Mucosa of descending colon (tissue), 3 donors: ENCODE measurements at places on chromosomes 1 and 21. TPM values are rescaled to one million over a fixed set of nuclear protein-coding genes. Genes with fewer than 3 reads are reported as not detected.
A peak's percentile ranks its signal among the peaks of the same experiment; 100 is the strongest.

TAS1R1 gene
- total RNA-seq = 0.13 TPM

DNA sequence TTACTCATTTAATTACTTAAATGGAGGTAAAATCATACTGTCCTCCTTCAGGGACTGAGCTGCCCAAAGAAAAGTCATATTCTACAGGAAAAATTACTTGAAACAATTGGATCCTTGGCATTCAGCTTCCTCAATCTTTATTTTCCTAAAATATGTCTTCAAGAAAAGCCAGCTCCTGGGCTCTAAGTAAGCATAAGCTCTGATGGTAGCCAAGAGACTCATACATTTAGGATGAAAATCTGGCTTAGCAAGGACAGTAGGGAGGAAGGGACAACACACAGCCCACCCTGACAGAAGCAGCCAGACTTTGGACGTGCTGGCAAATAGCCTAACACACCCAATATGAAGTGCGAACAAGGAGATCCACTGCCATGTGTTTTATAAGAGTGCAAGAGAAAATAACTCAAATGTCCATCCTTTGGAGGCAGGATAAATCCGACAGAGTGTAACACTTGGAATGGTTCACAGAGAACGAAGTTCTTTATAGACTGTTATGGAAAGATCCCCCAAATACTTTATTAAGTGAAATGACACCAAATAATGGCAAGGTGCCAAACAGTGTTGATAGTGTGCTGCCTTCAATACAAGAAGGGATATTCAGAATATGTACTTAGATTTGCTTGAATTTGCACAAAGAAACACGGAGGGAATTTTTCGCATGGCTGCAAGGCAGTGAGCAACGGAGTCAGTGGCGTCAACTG lies 14.1 kb downstream of the CAPN8 start:
- no peak for DNase-seq

TMOD4 gene
- not detected for total RNA-seq

DNA sequence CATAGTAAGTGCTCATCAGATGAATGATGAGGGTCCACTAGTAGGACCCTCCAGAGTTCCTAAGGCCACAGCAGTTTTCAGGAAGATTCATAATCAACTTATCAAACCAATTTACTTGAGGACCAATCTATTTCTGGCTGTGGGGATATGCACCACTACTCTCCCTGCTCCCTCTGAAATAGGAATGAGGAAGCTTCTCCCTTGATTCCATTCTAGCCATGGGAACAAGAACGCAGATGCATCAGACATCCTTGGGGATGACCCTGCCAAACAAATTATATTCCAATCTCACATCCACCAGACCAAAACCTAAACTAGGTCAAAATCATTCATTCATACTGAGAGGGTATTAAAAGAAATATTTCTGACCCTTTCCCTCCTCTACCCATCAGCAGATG lies 31.5 kb downstream of the JAK1 start:
- DNase-seq = no peak

- peak; percentile 20 for DNase-seq
Observed at GRCh38 chr1:111275079-111275478, 15.6 kb upstream of the CHIA start.

GRCh38 chr1:31715087-31715872 lies 11.5 kb upstream of the COL16A1 start:
- DNase-seq = peak; percentile 89

- DNase-seq = no peak
Observed at GRCh38 chr1:160640359-160641123, 6.3 kb downstream of the SLAMF1 start.

DNA sequence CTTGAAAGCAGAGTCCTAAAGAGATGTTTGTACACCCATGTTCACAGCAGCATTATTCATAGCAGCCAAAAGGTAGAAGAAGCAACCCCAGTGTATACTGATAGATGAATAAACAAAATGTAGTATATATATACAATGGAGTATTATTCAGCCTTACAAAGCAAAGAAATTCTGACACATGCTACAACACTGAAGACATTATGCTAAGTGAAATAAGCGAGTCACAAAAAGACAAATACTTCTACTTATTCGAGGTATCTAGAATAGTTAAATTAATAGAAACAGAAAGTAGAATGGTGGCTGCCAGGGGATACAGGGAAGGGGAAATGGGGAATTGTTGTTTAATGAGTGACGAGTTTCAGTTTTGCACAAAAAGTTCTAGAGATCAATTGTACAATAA lies 23.5 kb downstream of the COP1 start:
- DNase-seq = no peak

GRCh38 chr1:149899460-149900284 lies at the start of gene BOLA1:
BOLA1 (plus strand) TSS chr1:149899568; CDS start chr1:149900060, 492 bp downstream.
- DNase-seq = peak; percentile 94

- DNase-seq = no peak
Observed at GRCh38 chr1:176811511-176812288, 348.7 kb downstream of the PAPPA2 start.

- DNase-seq = no peak
Observed at GRCh38 chr1:24139841-24140425, 3.0 kb downstream of the IL22RA1 start.

GNAT2 gene
- not detected for total RNA-seq

- no peak for DNase-seq
Observed at GRCh38 chr1:92901699-92902405, 59.4 kb downstream of the DIPK1A start.

DNA sequence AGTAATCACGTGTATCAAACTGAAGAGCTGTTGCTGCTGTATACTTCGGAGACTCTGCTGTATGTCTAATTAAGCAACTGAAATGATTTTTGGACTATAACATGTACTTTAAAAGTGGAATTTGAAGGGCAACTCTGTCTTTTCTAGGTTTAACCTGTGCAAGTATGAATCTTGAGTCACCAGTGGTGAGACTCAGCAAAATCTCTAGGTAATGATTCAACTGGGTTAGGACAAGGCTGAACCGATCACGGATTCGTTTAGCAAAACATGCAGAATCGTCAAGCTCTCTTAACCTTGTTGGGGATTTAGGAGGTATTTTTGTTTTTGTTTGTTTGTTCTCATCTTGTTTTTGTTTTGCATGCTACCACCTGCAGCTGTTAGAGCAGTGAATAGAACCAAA lies 149.6 kb downstream of the CYYR1 start:
- DNase-seq = no peak

TSTD1 gene
- total RNA-seq = 48.9 TPM

DNA sequence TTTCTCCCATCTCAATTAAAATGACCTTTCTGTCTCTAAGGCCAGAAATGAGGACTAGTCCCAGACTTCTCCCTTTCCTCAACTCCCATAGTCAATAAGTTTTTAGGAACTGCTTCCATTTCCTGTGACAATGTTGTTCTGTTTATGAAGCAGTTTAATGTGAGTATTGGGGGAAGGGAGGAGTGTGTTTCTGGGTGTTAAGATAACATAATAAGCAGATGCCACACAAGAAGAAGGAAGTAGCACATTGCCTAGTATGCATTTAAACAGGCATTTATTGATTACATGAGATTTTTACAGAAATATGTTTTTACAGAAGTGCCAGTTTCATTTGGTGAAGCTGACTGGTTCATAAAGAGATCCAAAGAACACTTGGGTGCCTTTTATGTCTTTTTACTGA lies 65.6 kb upstream of the TNR start:
- DNase-seq = no peak

DNA sequence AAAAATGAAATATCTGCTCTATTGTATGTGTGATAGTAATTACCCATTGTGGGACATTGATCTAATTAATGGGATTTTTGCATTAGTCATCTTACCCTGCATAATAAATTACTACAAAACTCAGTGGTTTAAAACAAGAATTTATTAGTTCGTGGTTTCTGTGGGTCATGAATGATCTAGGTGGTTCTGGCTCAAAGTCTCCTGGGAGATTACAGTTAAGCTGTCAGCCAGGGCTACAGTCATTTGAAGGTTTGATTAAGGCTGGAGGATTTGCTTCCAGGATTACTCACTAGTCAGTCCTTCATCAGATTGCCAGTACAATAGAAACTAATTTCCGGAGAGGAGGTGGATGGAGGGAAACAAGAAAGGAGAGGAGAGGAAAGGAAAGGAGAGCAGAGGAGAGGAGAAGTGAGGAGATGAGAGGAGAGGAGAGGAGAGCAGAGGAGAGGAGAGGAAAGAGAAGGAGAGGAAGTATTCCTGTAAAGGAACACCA lies 60.4 kb upstream of the TNFSF4 start:
- DNase-seq = no peak

PRXL2B gene
- 48.3 TPM for total RNA-seq

DNA sequence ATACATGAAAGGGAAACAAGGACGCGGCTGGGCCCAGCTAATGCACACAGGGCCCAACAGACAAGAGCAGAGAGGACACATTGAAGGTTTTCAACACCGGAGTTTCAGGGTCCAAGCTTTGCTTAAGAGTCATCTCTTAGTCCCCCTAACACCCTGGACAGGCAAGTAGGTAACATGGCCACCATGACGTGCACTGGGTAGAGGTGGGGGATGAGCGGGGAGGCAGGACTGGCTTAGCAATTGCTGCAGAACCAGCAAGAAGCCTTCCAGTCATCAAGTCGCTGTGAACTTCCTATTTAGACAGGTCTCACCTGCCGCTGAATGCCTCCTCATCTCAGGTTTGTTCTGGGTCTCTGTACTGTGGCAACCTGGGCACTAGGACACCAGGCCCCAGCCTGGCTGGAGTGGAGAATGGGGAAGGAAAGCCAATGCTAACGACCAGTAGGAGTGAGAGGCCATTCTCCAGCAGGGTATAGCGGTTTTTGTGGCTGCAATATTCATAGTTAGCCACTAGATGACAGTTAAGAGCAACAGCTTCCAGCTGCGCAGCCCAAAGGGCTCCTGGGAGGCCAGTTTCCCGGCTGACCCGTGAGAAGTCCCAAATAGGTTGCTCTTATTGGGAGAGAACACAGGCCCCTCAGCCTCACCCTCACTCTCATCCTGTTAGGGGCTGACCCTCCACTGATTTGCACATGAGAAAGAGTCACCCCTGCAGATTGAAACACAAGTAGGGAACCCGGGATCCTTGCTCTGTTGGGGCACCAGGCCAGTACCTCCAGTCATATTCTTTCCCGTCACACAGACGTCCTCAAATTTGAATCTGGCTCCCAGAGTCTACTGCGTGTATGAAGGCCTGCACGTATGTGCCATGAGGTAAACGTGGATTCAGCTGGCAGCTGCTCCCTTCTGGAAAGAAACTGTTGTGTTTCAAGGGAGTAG lies 6.0 kb upstream of the PIGC start:
- peak; percentile 55 for DNase-seq

DNA sequence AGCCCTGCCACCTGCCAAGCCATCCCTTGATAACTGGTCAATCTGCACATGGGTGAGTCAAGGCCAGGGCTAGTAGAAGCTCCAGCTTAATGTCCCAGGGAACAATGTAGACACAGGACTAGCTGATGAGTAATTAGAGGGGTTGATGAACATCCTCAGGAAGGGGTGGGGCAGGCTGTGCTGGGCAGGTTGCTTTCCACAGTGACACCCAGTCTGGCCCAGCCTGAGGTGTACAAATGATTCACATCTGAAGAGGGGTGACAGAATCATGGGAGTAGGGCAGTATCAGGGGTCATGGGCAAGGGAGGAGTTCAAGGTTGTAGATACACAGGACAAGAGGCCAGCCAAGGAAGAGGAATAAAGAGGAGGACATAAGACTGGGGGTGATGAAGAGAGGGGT lies 4.3 kb downstream of the LPAR3 start:
- no peak for DNase-seq

DNA sequence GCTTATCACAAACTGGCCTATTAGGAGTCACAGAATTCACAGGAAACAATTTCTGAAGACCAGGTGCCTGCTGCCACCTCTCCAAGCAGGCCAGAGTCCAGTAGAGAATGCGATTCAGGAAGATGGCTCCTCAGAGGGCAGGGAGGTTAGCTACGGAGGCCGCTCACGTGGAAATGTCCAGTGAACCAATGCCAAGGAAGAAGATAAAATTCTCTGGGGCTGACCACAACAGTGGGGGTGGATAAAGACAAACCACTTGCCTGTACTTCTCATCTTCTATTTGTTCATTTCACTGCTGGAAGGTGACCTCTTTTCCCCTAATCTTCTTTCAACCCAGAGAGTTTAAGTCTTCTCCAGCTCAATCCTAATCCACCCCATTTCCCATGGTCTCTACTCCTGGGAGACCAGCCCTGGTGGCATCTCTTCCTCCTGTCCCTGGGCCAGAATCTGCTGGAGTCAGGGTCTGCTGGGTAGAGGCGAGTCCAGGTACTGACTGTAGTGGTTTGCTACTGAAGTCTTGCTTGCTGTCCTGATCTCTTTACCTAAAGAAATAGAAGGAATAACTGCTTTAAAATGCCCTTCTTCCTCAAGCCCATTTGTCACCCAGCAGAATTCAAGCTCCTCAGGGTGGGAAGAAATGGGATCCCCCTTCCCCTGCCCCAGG lies 3.2 kb downstream of the PSRC1 start:
- no peak for DNase-seq

GRCh38 chr1:10553118-10553517 lies 78.4 kb downstream of the PEX14 start:
- no peak for DNase-seq

ZNF695 gene
- 1.7 TPM for total RNA-seq

VPS72 gene
- total RNA-seq = 35.3 TPM

BSDC1 gene
- total RNA-seq = 89.9 TPM

CRNN gene
- not detected for total RNA-seq

GRCh38 chr1:166914111-166914510 lies 38.0 kb upstream of the TADA1 start:
- DNase-seq = no peak

SLFNL1 gene
- total RNA-seq = 0.29 TPM

DNA sequence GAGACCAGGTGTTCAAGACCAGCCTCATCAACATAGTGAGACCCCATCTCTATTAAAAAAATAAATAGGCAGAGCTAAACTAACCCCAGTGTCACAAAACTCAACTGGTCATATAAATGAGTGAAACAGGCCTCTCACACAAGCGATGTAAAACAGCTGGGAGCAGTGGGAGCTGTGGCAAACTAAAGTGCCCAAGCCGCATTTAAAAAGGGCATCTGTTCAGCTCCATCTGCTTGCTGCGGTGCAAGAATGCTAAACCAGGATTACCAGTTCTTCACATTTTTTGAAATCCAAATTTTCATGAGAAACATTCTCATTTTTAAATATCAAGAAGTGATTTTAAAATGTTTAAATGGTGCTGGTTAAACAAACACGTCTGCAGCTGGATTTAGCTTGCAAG lies 50.0 kb upstream of the WNT2B start:
- no peak for DNase-seq

DNA sequence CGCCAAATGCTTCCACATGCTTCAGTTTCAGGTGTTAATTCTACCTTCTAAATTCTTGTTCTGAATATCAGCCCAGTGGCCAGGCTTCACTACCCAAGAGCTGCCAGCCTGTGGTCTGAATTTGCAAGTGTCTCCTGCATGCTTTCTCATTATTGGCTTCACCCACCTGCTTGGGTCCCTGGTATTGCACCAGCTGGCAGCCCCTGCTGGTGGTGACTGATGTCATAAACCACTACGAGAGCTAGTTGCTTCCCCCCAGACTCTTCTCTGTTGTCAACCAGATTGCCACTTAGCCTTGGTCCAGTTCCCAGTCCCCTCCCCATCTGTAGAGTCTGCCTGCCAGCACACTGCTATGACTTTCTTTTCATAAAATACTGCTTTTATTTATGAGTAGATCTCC lies 197.7 kb upstream of the DUSP10 start:
- DNase-seq = no peak

GRCh38 chr21:38850277-38850951 lies 44.7 kb downstream of the ETS2 start:
- DNase-seq = no peak

JAM2 gene
- total RNA-seq = 6.5 TPM

GRCh38 chr1:119653839-119654170 lies 5.7 kb upstream of the ZNF697 start:
- no peak for DNase-seq

- DNase-seq = no peak
Observed at GRCh38 chr21:21268061-21268471, 269.9 kb downstream of the NCAM2 start.

PLA2G2D gene
- total RNA-seq = not detected
